Myocyte (in vitro differentiated cells): ENCODE measurements at places on chromosomes 16 and 17. TPM values are rescaled to one million over a fixed set of nuclear protein-coding genes. Genes with fewer than 3 reads are reported as not detected.

Gene KRTAP3-2
- not detected in 2 replicates for total RNA-seq

Gene MFAP4
- 8.9 and 15.7 TPM in 2 replicates for total RNA-seq

Gene JPH3
- not detected in 2 replicates for total RNA-seq

Gene NKD1
- total RNA-seq: 0.16 and 0.75 TPM in 2 replicates

Gene CA4
- total RNA-seq: not detected in 2 replicates

Gene NTN1
- 0.73 and 1.2 TPM in 2 replicates for total RNA-seq

Gene SCGB1C2
- 1.1 TPM in 1 of 2 replicates, not detected in the other for total RNA-seq

DNA sequence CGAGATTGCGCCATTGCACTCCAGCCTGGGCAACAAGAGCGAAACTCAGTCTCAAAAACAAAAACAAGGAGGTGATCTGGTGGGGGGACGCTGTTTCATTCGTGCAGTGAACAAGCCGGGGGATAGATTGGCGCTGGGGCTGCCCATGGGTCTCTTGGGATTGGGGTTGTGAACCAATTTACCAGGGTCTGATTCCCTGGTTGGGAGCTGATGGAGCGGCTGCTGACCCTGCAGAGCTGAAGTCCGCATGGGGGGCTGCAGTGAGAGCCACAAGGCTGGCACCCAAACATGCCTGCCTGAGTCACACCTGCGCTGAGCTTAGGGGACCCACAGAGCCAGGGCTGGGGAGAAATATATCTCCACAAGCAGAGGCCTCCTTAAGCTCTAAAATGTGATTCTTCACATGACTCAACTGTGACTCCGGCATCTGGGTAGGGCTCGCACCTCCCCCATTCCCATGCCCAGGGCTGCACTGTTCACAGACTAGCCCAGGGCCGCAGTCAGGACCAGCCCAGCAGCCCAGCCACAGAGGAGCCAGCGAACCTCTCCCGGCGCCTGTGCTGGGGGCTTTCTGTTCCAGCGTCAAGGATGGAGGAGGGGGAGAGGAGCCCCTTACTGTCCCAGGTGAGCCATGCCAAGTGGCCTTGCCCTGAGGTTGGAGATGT is 5.0 kb downstream of the TSPAN10 start:
- DNase-seq: peak; percentile 65

GRCh38 chr17:32943206-32943605 is 15.3 kb downstream of the TMEM98 start:
- DNase-seq: no peak

DNA sequence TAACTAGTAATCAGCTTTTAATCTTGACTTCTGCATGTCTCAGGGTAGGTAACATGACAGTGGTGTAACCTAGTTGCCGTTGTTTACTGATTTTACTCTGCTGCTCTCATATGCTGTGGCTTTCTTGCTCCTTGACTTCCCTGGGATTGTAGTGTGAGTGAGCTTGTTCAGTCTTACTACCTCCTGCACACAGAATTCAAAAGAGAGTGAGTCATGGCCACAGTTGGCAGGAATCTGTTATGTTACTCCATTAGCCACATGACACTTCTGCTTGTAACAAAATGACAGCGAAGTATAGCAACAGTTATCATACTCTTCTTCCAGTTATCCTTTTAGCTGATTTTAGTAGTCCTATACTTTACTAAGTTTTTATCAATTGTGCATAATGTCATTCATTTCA is 18.8 kb downstream of the TNRC6A start:
- peak; percentile 88 for DNase-seq

GRCh38 chr17:17833658-17834357 is 3.0 kb downstream of the SREBF1 start:
- DNase-seq: no peak

- DNase-seq: no peak
These were observed 12.8 kb downstream of the CPNE2 start for GRCh38 chr16:57105184-57105583.

GRCh38 chr17:48563385-48563838 is 14.7 kb downstream of the HOXB4 start:
- DNase-seq: no peak

DNA sequence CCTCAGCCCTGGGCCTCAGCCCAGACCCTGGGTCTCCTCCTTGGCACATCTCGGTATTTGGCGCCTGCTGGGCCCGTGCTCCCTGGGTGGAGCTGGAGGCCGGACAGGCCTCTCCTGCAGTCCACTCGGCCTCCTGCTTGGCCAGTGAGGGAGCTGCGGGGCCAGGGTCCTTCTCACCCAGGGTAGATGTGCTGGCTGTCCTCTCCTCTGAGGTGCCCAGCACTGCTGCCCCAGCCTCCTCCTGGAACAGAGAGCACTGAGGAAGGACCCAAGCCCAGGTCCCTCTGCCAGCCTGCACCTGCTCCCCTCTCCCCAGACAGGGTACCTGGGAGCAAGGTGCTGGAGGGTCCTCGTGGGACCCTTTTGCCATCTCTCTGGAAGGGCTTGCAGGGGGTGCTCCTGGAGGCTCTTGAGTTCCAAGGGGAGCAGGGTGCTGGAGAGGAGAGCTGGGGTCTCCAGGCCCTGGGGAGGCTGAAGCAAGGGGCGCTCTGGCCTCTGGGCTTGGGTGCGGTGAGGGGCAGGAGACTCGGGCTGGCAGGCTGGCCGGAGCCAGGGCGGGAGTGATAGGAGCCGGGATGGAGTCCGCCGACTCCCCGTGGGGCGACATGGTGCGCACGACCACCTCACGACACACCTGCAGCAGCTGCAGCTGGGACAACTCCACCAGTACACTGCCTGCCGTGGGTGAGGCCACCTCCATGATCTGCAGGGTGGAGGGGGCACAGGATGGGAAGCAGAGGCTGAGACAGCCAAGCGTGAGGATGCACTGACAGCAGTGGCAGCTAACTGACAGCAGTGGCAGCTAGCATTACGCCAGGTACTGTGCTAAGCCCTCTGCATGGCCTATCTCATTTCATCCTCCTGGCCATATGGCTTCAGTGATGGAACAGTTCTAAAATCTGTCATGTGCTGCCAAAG is 17.8 kb downstream of the TSPOAP1 start:
- no peak for DNase-seq

GRCh38 chr16:14351647-14352046 is 278.4 kb downstream of the PARN start:
- no peak for DNase-seq

DNA sequence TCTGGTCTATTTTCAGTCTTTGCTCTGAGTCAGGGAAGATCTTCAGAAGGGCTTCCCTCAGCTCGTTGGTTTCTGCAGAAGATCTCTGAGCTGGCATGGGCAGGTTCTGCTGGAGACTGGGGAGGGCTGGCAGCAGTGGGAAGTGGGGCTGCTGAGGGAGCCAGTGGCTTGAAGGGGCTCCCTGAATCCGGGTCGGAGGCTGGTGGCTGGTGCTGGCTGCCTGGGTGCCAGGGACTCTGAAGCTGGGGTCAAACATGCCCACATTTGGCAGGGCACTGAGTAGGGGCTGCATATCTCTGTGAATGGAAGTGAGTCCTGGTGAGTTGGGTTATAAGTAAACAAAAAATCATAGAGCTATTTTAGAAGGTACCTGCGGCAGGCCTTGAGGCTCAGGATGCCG is 67.0 kb downstream of the N4BP1 start:
- no peak for DNase-seq

DNA sequence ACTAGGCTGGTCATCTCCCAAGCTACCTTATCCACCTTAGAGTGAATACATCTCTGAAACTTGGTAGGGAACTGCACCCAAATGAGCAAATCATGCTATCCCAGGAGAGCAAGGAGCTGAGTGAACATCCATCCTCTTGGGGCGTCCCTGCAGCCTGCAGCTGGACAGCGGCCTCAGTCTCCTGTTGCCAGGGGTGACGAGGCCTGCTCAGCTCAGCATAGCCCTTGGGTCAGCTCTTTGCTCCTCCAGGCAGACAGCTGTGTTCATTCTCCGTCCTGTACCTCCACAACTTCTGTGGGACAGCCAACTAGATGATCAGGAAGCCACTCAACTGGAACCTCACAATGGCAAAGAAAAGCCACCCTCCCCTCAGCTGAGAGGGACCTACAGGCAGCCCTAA is 111.9 kb downstream of the SOCS1 start:
- no peak for DNase-seq

- peak; percentile 51 for DNase-seq
These were observed 981 bp downstream of the KCNH4 start for GRCh38 chr17:42179911-42180410.

GRCh38 chr16:53933407-53933806 is 229.5 kb downstream of the FTO start:
- DNase-seq: no peak

DNA sequence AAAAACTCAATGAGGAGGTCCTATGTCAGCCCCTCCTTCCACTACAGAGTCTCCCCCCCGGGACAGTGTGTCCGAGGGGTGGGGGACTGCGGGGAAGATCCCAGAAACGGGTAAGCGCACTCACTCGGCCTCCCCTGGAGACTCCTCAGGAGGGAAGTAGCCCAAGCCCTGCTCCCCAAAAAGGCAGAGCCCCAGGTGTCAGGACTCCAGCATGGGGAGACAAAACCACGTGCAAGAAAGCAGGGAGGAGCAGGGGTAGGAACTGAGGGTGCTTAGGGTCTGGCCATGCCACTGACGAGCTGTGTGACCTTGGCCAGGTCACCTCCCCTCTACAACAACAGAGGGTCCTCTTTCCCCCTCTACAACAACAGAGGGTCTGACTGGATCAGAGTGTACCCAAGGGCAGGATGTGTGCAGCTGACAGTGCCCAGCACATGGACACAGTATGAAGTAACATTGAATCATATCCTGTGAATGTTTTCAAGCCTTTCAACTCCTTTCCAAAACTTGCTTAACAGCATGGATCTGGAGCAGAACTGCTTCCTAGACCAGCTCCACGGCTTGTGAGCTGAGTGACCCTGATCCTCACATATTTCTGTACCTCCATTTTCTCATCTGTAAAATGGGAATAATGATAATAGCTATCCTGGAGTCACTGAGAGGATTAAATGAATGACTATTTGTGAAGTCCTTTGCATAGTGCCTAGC is 2.1 kb upstream of the NAGS start:
- no peak for DNase-seq

DNA sequence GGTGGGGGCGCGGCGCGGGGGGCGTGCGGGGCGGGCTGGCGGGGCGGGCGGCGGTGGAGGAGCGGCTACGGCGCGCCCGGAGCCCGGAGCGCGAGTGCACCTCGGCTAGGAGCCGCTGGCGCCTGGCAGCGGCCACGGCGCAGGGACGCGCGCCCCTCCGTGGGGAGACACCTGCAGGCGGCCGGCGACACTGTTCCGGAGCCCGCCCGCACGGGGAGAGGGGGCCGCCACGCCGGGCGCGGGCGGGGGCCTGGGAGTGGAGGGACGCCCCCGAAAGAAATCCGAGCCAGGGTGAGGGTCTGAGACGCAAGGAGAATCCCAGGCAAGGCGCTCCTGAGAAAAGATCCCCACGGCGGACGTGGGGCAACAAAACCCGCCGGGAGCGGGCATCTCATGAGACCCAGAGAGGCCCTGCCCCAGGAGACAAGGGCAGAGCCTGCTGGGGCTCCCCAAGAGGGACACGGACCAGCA is at the start of gene GSG1L:
TSS of gene GSG1L (minus strand) at position 124 of the 471 bp plus-strand sequence. CDS start 290 bp downstream, outside the sequence.
- no peak for DNase-seq

DNA sequence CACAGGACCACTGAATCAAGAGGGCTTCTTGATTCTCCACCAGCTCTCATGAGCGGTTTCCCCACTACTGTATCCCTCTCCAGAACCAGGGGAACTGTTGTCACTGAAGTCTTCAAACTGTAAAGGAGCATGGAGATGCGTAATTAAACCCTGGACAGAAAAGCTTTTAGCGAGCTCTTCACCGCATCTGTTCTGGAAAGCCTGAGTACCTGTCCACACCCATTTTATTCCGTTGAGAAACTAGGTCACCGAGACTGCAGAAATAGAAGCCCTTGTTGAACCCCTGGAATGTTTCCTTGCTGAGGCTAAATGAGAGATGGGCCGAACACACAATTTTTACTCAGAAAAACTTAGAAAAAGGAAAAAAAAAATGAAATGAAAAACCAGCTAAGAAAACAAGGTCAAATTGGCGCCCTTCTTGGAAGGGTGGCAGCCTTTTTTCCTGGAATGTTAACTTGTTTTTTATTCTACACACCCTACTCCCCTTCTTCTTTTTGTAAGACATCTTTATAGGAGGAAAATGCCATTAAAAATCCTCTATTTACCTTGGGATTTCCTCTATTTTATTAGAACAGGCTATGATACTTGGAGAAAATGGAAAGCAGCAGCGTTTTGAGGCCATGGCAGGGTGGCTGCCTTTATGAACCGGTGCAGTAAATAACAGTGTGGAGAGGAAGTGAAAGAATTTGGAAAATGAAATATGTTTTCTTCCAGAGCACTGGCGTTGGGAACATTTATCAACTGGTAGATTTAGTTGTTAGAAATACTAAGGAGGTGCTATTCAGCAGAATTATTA is 52.6 kb upstream of the CRISPLD2 start:
- no peak for DNase-seq

DNA sequence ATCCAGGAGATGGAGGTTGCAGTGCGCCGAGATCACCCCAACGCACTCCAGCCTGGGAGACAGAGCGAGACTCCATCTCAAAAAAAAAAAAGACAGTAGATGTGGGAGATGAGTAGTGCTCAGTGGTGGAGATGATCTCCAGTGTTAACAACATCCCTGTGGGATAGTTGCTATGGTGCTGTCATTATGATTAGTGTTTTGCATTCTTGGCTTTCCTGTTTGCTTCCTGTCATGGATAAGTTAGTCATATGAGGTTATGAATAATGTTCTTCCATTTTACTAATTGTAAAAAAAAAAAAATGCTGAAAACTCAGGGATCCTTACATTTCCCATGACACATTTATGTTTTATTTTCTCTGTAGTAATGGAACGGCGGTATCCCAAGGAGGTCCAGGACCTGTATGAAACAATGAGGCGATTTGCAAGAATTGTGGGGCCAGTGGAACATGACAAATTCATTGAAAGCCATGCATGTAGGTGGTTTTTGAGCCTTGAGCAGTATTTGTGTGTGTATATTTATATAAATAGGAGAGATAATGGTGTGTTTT is 24.5 kb upstream of the DUSP14 start:
- DNase-seq: peak; percentile 14

DNA sequence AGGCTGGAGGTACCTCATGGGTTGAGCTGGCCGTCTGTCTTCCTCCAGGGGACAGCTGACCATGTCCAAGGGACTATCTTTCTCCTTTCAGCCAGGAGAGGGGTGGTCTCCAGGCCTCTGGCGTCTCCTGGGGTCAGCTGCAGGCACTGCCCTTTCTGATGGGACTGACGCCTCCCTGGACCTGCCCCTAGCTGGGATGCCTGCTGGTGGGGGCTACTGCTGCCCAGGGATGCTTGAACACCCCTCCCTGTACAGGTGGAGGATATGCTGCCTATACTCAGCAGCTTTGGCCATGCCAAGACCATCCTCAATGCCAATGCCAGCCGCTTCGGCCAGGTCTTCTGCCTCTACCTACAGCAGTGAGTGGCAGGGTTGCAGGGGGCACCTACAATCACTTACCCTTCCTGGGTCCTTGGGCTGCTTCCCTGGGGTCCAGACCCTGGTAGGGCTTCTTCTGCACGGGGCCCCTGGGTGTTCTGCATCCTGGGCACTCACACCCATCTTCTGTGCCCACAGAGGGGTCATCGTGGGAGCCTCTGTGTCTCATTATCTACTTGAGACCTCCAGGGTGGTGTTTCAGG is 4.2 kb downstream of the MYO15B start:
- no peak for DNase-seq

DNA sequence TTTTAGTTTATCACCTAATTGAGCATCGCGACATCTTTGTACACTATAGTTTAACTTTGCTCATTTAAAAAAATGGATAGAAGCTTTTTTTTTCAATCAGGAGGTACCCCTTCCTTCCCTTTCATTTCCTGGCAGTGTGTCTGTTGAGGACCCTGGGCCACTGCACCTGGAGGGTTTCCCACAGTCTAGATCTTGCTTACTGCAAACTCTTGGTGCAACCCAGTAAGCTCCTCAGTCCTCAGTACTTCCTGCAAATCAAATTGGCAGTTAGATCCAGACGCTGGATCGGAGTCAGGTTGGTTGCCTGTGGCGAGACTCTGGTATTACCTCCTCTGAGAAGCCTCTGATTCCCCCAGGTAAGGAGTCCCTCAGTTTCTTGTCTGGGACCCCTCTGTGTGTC is 162.0 kb downstream of the RAB11FIP4 start:
- DNase-seq: no peak
